ENCODE measurements at places on chromosomes 16 and 17.

DNA sequence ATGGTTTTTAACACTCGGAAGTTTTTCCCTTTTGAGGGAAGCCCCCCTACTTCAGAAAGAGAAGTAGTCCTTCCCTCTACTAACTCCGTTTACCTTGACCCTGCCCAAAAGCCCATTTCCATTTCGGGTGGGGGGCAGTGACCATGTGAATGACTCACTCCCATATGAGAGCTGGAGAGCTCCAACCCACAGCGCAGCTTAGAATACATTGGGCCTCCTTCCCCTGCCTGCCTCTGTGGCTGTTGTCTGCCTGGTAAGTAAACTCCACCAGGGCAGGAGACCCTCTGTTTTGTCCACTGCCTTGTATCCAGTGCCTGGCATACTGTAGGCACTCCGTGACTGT is 985 bp downstream of the SGSM2 start:
- peak; percentile 27 for DNase-seq

- no peak for DNase-seq
Observed at GRCh38 chr17:60623415-60623814, 23.4 kb downstream of the PPM1D start.

DNA sequence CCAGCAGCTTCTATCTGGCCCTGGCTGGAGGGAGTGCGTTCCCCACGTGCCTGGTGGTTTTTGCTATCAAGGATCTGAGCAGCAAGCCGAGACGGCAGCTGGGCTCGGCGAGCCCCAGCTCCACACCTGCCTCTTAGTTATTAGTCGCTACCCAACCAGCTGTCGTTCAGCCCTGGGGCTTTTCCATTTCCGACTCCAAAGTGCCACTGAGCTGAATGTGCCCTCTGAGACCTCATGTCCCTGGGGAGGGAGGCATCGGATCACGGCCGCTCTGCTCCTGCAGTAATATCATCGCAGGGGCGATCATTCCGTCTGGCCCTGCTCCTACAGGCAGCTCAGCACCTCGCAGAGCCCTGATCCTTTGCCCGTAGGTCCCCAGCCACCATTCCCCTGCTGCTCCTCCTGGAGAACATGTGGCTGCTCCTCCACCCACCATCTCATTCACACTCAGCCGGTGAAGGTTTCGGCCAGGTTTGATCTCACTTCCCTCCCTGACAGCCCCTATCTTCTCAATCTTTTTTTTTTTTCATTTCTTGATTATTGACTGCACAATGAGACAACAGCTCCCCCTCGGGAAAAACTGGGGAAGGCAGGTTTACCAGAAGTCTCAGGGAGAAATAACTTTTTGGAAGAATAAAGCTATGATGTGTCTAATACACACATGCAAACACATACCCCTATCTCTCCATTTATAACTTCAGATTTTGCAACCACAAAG is 86.7 kb downstream of the ZFHX3 start:
- DNase-seq: no peak

- DNase-seq: no peak
Observed at GRCh38 chr17:45370949-45371413, 54.2 kb upstream of the MAP3K14 start.

DNA sequence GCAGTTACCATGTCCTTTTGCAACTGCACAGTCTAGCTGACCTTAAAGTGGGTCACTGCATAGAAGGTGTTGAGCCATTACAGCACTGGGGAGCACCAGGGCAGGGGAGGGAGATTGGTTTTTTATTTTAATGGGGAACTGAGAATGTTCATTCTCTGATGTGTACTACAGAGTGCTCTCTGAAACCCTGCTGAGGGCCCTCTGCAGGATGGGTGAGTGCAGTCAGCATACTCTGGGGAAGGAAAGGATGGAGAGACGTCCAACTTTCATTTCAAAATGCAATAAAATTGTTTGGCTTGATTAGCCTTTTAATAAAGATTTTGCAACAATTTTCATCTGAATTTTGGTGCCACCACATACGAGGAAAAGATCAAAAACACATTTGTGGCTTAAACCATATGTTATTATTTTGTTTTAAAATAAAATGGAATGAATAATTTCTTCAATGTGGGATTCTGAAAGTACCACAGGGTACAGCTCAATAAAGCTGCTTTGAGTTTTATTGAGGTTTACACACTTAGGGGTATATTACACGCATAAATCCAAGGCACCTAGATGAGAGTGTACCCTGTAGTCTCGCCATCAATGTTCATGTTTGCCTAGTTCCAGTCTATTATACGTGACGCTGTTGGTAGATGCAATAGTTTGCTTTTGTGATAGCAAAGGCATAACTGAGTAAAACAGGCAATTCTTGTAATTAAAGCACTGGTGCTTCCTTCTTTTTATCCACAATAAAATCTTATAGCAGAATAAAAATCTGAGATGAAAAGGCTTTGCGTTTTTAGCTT is 73.5 kb downstream of the SNX11 start:
- DNase-seq: no peak

DNA sequence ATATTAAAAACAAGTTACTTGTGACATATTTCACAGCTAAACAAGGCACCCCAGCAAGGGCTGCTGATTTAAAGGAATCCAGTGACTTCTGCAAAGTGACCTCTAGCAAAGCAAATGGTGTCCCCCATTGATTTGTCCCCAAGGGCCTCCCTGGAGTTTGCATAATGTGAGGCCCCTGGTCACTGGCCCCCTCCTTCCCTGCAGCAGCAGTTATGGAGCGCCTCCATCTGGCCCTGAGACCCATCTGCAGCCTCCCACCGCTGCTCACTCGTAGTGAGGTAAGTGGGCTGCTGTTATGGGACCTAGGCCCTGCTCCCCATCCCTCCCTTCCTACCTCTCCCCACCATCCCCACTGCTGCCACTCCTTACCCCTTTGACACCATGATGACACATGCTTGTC is 19.6 kb upstream of the EEF2K start:
- DNase-seq: no peak

DNA sequence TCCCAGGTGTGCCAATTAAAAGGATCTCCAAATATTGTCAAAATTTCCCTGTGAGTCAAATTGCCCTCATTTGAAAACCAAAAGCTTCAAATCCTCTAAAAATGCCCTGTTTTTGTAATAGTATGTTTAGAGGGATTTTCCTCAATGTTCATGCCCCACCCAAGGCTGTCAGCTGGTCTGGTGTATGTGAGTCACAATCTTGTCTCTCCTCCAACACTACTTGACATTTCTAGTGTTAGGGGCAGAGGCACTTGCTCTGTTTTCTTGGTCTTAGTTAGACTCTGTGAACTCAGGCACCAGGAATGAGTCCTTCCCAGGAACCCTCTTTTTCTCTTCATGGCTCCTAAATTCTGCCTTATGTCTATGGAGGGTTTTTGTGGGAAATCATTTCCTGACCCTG is 634.8 kb downstream of the KCNJ2 start:
- DNase-seq: no peak

DNA sequence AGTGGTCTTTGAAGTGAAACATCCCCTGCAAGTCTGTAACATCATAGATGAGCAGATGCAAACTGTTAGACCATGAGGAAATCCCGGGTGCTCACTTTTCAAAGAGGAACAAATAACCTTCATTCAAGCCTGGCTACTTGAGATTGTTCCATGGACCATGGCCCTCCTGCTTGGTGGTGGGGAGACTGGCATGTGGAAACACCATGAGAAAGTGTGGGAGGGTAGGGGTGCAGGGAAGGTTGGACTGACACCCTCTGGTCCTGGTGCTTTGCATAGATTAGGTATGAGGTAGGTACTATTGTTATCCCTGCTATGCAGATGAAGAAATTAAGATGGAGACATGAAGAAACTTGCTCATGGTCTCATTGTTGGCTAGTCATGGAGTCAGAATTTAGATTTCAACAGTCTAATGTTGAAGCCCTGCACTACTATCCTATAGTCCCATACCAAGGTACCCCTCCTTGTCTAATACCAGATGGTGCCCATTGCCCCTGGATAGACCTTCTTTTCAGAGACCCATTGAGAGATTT is 59.0 kb downstream of the SPACA3 start:
- no peak for DNase-seq

- no peak for DNase-seq
Observed at GRCh38 chr16:19126300-19126699, 12.5 kb downstream of the ITPRIPL2 start.

DNA sequence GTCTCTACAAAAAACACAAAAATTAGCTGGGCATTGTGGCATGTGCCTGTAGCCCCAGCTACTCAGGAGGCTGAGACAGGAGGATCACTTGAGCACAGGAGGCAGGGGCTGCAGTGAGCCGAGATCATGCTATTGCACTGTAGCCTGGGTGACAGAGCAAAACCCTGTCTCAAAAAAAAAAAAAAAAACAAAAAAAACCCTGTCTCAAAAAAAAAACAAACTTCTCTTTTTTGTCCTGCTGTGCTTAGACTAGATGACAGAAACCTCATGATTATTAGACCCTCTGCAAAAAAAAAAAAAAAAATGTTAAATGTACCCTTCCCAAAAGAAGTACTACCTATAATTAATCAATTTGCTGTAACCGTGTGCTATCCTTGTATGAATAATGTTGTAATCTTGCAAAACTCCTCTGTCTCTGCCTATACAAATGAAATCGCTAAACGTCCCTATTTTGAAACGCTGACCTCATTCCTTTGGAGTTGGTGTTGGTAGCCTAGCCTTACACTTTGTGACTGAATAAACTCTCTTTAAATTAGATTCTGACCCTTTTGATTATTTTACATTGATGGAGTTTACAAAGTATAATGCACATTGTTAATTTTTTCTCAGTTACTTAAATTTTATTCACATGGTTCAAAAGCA is 13.6 kb upstream of the DHRS7B start:
- no peak for DNase-seq

GRCh38 chr16:50902457-50902856 is 160.6 kb downstream of the CYLD start:
- no peak for DNase-seq

DNA sequence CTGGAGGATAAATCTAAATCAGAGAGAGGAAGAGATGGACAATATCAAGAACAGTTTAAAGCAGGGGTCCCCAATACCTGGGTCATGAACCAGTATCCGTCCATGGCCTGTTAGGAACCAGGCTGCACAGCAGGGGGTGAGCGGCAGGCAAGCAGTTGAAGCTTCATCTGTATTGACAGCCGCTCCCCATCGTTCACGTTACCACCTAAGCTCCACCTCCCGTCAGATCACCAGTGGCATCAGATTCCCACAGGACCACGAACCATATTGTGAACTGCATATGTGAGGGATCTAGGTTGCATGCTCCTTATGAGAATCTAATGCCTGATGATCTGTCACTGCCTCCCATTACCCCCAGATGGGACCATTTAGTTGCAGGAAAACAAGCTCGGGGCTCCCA is 226.5 kb downstream of the SLC39A11 start:
- DNase-seq: no peak

DNA sequence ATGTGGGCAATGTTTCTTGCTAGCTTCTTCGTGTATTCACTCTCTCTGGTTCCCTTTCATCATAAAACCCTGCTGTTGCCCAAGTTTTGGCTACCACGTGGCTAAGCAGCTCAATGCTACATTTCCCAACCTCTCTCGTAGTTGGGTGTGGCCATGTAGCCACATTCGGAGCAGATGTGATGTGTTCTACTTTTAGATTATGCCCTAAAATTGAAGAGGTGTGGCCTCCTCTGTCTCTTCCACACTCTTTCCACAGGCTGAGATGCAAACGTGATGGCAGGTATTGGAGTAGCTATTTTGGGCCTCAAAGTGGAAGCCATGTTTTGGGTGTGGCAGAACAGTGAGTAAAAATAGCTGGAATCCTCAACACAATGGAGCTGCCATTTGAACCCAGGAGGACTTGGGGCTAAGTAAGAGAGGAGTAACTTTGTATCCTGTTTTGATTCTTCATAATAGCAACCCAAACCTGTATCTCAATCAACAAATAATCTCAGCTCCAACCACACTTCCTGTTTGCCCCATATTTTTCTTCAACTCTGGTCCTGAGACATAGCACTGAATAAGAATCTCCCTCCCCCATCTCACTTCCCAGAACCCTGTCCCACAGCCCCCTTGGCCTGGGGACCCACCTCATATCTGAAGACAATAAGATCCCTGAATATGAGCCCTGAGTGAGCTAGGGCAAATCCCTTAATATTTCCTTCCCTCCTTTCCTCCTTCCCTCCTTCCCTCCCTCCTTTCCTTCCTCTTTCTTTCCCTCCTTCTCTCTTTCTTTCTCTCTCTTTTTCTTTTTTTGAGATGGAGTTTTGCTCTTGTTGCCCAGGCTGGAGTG is 4.0 kb downstream of the NUPR1 start:
- no peak for DNase-seq

GRCh38 chr16:49742428-49743202 is 113.3 kb downstream of the ZNF423 start:
- DNase-seq: no peak
